HS-27A (cell line): ENCODE measurements at places on chromosomes 7 and 10.

- DNase-seq, result no peak
Observed at GRCh38 chr7:138575897-138576428, 115.9 kb downstream of the TRIM24 start.

GRCh38 chr10:131949041-131949862 lies 32.5 kb downstream of the BNIP3 start:
- DNase-seq, result no peak

DNA sequence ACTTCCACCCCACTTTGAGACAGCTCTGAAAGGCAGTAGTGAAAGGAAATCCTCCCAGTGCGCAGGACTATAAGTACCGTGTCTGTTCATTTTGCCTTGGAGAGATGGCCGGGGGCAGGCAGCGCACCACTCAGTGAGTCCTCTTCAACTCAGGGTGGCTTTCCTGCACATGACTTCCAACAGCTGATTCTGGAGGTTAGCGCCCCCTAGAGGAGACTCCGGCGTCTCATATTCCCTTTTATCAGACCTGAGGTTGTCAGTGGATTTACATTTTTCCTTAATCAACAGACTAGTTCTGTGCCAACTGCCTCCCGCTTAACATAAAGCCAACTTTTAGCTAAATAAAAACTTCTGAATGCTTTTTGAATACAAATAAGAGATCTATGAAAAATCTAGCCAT lies 101.0 kb downstream of the HERPUD2 start:
- DNase-seq, result no peak

GRCh38 chr10:62373995-62374861 lies at the start of gene ZNF365:
Gene ZNF365, plus strand, starts transcription at chr10:62374369. Its CDS starts 1,825 bp downstream, at chr10:62376194.
- no peak for DNase-seq

DNA sequence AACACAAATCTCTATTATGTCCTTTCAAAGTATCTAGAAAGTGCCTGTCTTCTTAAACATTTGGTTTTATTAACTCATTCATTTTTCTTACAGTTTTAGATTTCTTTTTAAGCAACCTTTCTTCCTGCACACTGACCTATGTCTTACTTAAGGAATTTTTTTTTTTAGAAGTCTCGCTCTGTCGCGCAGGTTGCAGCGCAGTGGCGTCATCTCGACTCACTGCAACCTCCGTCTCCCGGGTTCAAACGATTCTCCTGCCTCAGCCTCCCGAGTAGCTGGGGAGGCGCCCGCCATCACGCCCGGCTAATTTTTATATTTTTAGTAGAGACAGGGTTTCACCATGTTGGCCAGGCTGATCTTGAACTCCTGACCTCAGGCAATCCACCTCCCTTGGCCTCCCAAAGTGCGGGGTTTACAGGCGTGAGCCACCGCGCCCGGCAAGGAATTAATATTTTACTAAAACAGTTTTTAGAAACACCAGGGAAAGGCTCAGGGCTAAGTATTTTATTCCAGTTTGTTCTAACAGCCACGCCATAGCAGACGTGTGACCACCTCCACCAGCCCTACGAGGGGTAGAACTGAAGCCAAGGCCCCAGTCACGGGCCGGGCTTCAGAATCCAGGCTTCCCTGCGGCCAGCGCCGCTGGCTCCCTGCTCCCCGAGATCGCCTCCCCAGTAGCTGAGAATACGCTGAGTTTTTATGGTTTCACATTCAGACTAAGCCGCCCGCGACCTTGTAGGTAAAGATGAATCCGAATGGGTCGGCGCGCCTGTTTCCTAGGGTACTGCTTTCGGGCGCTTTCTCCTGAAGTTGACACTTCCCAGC lies 941 bp upstream of the LUC7L2 start:
- peak; percentile 5 for DNase-seq

DNA sequence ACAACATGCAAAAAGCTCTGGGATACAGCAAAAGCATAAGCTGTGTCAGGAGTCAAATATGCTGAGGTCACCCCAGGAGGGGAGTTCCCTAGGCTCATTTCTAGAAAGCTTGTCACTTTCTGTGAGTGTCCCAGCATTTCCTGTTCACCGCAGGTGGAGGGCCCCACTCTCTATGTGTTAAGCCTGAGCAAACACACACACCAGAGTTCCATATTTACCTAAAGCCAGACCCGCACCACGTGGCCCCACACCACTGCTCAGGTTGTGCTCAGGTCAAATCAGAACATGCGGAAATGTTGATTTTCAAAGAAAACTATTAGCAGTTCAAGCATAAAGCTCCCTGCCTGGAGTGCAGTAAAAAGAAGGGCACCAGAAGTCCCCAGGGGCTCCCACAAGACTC lies 259.6 kb upstream of the PPP2R2D start:
- DNase-seq, result no peak

- DNase-seq, result no peak
Observed at GRCh38 chr10:43731486-43731885, 82.8 kb upstream of the ZNF32 start.
